ENCODE measurements at places on chromosomes 12 and 14.

DNA sequence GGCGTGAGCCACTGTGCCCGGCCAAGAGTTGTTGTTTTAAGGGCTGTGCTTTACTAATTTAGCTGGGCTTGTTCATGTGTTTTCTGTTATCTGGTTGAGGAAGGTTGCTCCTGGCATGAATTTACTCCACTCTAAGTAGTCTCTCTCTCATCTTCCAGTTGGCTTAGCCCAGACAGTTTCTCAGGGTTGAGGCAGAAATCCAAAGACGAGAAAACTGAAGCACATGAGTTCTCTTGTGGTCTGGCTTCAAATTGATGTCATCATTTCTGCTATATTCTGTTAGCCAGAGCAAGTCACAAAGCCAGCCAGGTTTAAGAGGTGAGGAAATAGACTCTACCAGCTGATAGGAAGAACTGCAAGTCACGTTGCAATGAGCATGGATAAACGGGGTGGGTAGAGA lies 57.9 kb downstream of the E2F7 start:
- no peak for DNase-seq

- DNase-seq = no peak
Measured at GRCh38 chr14:75042035-75042434, 9.2 kb downstream of the MLH3 start.

DNA sequence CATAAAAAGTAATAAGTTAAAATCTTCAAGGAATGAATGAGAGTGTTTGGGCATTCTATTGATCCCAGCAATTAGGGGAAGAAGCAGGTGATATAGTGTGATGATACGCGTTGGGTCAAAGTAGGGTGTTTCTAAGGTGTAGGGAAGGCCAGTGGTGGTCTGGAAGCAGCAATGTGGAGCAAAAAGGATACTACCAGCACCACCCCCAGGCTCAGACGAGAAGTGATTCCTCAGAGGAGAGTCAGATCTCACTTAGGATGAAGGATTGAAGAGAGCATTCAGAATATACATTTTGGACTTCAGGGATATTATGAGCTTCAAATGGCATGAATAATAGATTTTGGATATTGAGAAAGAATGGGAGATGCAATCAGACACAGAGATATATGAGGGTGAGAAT lies 497.6 kb downstream of the RMST start:
- DNase-seq = no peak

GRCh38 chr12:82223426-82223825 lies 134.8 kb downstream of the CCDC59 start:
- DNase-seq = no peak

- DNase-seq = no peak
Measured at GRCh38 chr14:100604121-100604501, 16.9 kb upstream of the BEGAIN start.

GRCh38 chr12:96503976-96504375 lies 14.6 kb downstream of the CFAP54 start:
- no peak for DNase-seq
